Lower leg skin (tissue), 4 donors: ENCODE measurements at places on chromosomes 12 and 14. TPM values are rescaled to one million over a fixed set of nuclear protein-coding genes. Genes with fewer than 3 reads are reported as not detected.
A peak's percentile ranks its signal among the peaks of the same experiment; 100 is the strongest.

FGD6 gene
- total RNA-seq: 13.9 TPM

OLR1 gene
- not detected for total RNA-seq

DNA sequence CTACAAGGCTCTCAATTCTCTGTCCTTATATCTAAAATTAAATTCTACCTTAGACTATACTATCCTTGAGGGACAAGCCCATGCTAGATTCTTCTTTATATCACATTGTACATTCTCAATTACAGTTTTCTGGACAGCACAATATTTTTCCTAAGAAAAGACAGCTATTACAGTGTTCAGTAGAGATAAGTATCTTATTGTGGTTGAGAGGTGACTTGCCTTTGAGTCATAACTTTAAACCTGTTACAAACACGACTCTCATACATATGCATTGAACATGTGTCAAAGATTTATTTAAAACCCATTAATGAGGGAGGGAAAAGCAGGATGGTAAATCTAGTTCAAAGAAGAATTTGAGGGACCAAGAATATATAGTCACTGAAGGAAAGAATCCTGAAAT is 61.1 kb downstream of the TPH2 start:
- no peak for DNase-seq

DNA sequence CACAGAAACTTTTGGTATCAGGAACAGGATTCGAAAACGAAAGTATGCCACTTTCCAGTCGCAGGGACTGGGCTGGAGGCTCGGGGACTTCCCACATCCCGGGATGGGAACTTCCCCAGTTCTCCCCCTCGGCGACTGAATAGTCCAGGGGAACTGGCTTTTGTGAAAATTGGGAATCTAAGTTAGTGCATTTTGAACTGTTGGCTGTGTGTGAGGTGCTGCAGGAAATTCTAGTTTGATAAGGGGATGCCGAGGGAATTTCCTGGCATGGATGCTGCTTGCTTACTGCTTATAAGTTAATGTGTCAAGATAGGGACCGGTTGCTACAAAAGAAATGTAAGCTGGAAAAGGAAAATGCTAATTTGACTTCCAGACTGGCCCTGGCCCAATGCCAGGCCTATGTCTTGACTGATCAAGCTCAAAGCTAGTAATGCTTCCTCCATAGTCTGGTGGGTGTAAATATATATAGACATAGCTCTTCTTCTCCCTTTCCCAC is 73.4 kb upstream of the EIF5 start:
- DNase-seq: peak; percentile 91

DNA sequence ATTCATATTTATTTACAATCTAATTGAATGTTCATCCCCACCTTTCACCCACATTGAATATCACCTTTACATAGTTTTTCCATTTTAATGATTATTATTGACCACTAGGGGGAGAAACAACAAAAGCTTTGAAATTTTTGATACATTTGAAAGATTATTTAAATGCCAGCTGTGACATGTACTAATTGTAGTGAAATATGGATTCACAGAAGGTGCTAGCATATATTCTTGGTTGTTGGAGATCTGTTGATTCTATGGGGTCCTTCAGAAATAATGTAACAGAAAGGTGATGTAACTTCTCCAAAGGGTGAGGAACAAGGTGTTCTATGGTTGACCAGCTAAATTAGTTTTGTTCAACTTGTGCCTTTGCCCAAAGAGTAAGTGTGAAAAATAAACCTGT is 22.4 kb upstream of the GPR33 start:
- no peak for DNase-seq
